Peyer's patch (tissue), 4 donors: ENCODE measurements at places on chromosomes 5 and 9. TPM values are rescaled to one million over a fixed set of nuclear protein-coding genes. Genes with fewer than 3 reads are reported as not detected.

GRCh38 chr9:38482918-38483592 lies 58.8 kb upstream of the IGFBPL1 start:
- no peak for DNase-seq
- no peaks in the 10 kb centered on the region for H3K36me3 ChIP-seq
- no peaks in the 10 kb centered on the region for H3K27me3 ChIP-seq

DNA sequence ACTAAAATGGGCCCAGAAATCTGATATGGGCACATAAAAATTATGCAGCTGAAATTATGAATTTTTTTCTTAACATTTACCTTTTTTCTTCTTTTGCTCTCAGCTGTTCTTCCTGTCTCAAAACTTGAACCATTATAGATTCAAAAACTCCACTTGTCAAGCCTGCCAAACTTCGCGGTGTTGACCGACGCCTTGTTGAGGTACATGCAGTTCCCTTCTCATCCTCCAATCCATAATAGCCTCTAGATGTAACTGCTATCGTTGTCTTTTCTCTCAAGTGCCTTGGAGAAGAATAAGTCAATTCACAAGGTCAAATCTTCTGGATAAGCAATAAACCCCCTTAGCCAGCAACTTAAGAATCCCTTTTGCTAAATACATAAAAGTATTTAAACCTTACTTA lies 27.2 kb downstream of the RANBP6 start:
- H3K27ac ChIP-seq = no peak overlapping the region
- H3K36me3 ChIP-seq = peaks cover 23% of the 10 kb centered on the region
- DNase-seq = no peak
- H3K4me3 ChIP-seq = no peak overlapping the region
- H3K27me3 ChIP-seq = no peaks in the 10 kb centered on the region
- no peaks in the 10 kb centered on the region for H3K4me1 ChIP-seq

- H3K36me3 ChIP-seq = no peaks in the 10 kb centered on the region
- no peak overlapping the region for H3K4me3 ChIP-seq
- no peak for DNase-seq
- no peaks in the 10 kb centered on the region for H3K27me3 ChIP-seq
These were observed 69.7 kb downstream of the EPB41L4A start for GRCh38 chr5:112349371-112349770.

- no peaks in the 10 kb centered on the region for H3K36me3 ChIP-seq
- no peaks in the 10 kb centered on the region for H3K27me3 ChIP-seq
- peak overlapping the region; percentile 93 for H3K27ac ChIP-seq
- H3K4me3 ChIP-seq = peak overlapping the region; percentile 50
- peak; percentile 17 for DNase-seq
These were observed 809 bp downstream of the MCCC2 start for GRCh38 chr5:71587766-71588532.

DNA sequence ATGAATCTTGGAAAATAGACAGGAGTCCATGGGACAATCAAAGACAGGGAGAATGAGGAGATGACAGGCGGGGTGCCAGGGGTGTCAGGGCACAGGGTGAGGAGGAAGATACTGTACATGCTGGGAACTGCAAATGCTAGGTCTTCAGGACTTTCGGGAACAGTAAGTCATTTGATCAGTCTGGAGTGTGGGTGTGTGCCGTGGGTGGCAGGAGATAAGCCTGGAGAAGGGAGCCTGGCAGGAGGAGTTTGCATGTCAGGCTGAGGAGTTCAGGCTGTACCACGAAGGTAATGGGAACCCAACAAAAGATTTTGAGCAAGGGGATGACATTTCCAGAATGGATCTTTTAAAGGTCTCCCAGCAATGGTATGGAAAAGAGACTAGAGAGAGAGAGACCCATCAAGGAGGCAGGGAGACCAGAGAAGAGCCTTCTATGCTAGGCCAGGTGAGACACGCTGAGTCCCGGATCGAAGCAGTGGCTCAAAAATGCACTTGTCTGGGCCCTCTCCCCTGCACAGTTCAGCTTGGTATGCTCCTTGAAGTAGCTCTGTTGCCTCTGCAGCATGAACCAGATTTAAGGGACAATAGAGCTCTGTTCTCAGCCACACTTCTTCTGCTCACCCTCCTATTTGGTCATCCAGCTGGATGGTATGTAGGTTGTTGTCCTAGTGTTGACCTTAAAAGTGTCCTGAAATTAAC lies 77.0 kb upstream of the FER start:
- no peaks in the 10 kb centered on the region for H3K27me3 ChIP-seq
- DNase-seq = no peak
- H3K4me1 ChIP-seq = no peaks in the 10 kb centered on the region
- H3K27ac ChIP-seq = no peak overlapping the region

RLN2 gene
- total RNA-seq = not detected

- peak overlapping the region; percentile 92 for H3K4me3 ChIP-seq
- no peaks in the 10 kb centered on the region for H3K27me3 ChIP-seq
- no peaks in the 10 kb centered on the region for H3K36me3 ChIP-seq
- DNase-seq = no peak
- H3K27ac ChIP-seq = peak overlapping the region; percentile 86
These were observed 1.2 kb downstream of the TTC33 start for GRCh38 chr5:40754381-40755092.

GRCh38 chr9:99000476-99001395 lies 57.0 kb downstream of the COL15A1 start:
- no peak overlapping the region for H3K27ac ChIP-seq
- H3K4me1 ChIP-seq = no peaks in the 10 kb centered on the region
- H3K27me3 ChIP-seq = no peaks in the 10 kb centered on the region
- H3K36me3 ChIP-seq = no peaks in the 10 kb centered on the region
- peak; percentile 85 for DNase-seq

TLX3 gene
- total RNA-seq = not detected

DNA sequence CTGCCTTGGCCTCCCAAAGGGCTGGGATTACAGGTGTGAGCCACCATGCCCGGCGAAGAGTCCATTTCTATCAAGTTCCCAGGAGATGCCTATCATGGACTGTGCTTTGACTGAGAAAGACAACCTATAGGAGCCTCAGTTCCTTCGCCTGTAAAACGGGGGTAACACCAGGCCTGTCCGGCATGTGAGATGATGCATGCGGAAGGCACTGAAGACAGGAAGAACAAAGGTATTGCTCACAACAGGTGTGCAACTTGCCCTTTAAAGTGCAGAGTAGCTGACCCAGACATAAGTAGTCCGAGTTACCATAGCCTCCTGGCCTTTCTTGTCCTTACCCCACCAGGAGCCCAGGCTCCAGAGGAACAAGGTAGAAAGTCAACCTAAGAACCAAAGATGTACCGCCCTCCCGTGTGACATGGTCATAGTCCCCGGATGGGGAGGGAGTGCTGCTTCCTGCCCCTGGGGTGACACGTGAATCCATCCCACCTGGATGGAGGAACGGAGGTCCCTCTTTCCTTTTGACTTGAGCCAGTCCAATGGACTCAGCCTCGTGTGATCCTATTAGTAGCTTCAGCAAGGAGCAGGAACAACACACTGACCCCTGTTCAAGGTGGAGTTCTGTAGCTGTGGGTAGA lies 60.3 kb downstream of the HSPA4 start:
- no peak overlapping the region for H3K4me3 ChIP-seq
- H3K27me3 ChIP-seq = no peaks in the 10 kb centered on the region
- no peaks in the 10 kb centered on the region for H3K36me3 ChIP-seq
- H3K4me1 ChIP-seq = no peaks in the 10 kb centered on the region

BARHL1 gene
- not detected for total RNA-seq

DNA sequence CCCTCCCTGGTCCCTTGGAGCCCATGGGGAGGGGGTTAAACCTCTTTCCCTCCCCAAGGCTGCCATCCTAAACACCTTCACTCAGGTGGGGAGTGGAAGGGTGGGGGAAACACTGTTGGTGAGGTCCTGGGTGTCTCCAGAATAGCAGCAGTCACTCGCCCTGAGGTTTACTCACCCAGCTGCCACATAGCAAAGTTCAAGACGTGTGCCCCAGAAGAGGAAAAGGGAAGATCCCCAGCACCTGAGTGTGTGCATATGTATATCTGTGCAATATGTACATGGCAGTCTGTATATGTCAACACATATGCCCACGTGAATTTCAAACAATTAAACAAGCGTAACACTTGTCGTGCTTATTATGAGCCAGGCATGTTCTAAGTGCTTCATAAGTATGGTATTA lies 31.3 kb upstream of the SMU1 start:
- H3K27ac ChIP-seq = peak overlapping the region; percentile 29
- H3K27me3 ChIP-seq = no peaks in the 10 kb centered on the region
- H3K36me3 ChIP-seq = peaks cover 14% of the 10 kb centered on the region
- no peaks in the 10 kb centered on the region for H3K4me1 ChIP-seq
- no peak for DNase-seq
- H3K4me3 ChIP-seq = no peak overlapping the region

GRCh38 chr9:100437860-100438805 lies 11.2 kb downstream of the MSANTD3 start:
- H3K4me1 ChIP-seq = no peaks in the 10 kb centered on the region
- no peak overlapping the region for H3K4me3 ChIP-seq
- no peak overlapping the region for H3K27ac ChIP-seq
- DNase-seq = peak; percentile 90

IFNA8 gene
- not detected for total RNA-seq

GRCh38 chr5:95835682-95836385 lies 13.3 kb upstream of the GLRX start:
- no peaks in the 10 kb centered on the region for H3K27me3 ChIP-seq
- peak overlapping the region; percentile 87 for H3K27ac ChIP-seq
- H3K4me3 ChIP-seq = peak overlapping the region; percentile 52

DNA sequence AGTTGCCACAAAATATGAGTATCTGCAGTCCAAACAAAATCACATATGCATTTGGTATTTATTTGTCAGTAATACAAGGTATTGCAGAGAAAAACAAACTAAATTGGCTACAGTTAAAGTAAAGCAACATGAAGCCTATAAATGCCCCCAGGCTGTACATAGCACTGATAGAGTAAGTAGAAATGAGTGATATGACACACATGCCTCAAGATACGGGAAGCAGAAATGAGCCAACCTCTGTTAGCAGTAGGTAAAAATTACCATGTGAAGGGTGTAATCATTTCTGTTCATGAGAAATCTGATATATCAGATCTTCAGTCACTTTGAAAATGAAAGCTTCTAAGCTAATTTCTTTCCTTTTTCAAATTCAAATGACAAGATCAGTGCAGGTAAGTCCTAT lies 131.1 kb downstream of the CHSY3 start:
- H3K4me1 ChIP-seq = no peaks in the 10 kb centered on the region
- no peak overlapping the region for H3K27ac ChIP-seq
- no peak overlapping the region for H3K4me3 ChIP-seq
- H3K27me3 ChIP-seq = no peaks in the 10 kb centered on the region
- DNase-seq = no peak

DNA sequence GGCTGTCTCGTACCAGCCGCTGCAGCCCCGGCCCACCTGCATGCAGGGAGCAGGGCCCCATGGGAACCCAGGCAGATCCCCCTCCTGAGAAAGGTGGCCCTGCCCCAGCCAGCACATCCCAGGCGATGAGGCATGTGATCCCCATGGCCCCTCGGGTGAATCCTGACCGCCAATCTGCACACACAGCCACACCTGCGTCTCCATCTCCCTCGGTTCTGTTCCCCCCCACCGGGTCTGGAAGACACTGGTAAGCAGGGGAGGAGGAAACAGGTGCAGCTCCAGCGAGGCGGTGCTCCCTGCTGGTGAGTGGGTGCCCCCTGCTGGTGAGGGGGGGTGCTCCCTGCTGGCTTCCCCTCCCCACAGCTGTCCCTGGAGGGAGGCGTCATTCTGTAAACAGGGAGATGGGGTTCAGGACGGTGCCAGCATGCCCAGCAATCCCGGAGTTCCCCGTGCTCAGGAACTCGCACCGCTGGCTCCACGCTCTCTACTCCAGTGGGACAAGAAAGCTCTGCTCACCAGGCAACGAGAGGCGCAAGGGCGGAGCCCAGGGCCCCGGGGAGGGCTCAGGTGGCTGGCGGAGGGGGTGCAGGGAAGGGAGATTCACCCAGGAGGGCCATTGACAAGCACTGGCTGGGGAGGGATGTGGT lies 28.4 kb upstream of the SLC12A7 start:
- H3K4me1 ChIP-seq = peaks cover 33% of the 10 kb centered on the region
- H3K27ac ChIP-seq = no peak overlapping the region
- no peak overlapping the region for H3K4me3 ChIP-seq
- no peaks in the 10 kb centered on the region for H3K36me3 ChIP-seq
- H3K27me3 ChIP-seq = no peaks in the 10 kb centered on the region
- peak; percentile 73 for DNase-seq

DNA sequence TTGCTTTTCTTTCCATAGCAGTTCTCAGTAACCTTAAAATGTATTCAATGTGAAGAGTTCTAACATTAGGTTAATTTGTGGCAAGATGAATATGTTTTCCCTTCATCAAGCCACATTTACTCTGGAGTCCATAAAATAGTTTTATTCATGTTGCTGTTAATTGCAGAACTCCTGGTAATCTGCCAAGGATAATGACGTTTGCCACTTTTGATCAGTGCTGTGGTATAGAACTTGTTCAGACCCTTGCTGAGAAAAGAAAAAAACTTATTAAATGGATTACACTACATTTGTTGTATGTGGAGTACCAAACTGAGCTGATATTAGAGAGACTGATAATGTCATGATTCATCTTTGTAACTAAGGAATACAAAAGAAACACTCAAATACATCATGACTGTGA lies 212.4 kb upstream of the DMAC1 start:
- H3K27me3 ChIP-seq = no peaks in the 10 kb centered on the region
- H3K4me3 ChIP-seq = no peak overlapping the region

TYRP1 gene
- 0.80 TPM for total RNA-seq

- H3K36me3 ChIP-seq = no peaks in the 10 kb centered on the region
- H3K4me1 ChIP-seq = no peaks in the 10 kb centered on the region
- H3K27me3 ChIP-seq = no peaks in the 10 kb centered on the region
- DNase-seq = no peak
- no peak overlapping the region for H3K27ac ChIP-seq
These were observed 11.5 kb downstream of the GPR150 start for GRCh38 chr5:95631255-95631958.

DNA sequence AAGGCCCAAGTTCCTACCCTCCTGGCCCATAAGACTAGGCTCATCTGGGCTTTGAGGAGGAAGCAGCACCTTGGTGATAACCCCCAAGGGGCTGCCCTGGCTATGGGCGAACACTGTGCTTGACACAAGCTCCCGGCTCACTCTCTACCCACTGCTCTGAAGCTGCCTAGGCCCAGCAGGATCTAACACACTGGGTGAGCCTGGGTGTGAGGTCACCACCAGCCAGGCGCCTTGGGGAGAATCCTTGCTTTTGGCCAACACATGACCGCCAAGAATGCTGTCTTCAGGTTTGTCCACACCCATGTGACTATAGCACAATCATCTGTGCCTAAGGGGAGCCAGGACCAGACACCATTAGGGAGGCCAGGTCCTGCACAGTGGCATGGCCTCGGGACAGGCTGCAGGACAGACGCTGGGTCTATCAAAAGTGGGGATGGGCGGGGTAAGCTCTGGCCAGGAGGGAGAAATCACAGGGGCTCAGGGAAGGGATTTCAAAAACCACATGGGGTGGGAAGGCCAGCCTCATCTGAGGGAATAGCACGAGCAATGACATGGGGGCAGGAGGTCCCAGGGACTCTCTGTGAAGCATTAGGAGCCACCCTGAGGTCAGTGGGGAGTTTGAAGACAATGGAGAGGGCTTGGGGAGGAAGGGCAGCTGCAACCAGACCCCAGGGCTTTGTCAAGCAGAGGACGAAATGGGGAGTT lies 29.6 kb downstream of the BICD2 start:
- H3K27ac ChIP-seq = peak overlapping the region; percentile 19
- H3K4me1 ChIP-seq = peaks cover 31% of the 10 kb centered on the region
- DNase-seq = no peak
- no peak overlapping the region for H3K4me3 ChIP-seq
- no peaks in the 10 kb centered on the region for H3K36me3 ChIP-seq

SPAAR gene
- 0.88 TPM for total RNA-seq

- H3K36me3 ChIP-seq = no peaks in the 10 kb centered on the region
- H3K4me3 ChIP-seq = no peak overlapping the region
- H3K4me1 ChIP-seq = no peaks in the 10 kb centered on the region
- H3K27me3 ChIP-seq = no peaks in the 10 kb centered on the region
- no peak overlapping the region for H3K27ac ChIP-seq
- no peak for DNase-seq
These were observed 1045.8 kb upstream of the DMAC1 start for GRCh38 chr9:8845376-8845775.
